ENCODE measurements at places on chromosomes 6 and 20.

GRCh38 chr6:38638941-38639497 is 710 bp downstream of the BTBD9 start:
- DNase-seq: peak; percentile 54

DNA sequence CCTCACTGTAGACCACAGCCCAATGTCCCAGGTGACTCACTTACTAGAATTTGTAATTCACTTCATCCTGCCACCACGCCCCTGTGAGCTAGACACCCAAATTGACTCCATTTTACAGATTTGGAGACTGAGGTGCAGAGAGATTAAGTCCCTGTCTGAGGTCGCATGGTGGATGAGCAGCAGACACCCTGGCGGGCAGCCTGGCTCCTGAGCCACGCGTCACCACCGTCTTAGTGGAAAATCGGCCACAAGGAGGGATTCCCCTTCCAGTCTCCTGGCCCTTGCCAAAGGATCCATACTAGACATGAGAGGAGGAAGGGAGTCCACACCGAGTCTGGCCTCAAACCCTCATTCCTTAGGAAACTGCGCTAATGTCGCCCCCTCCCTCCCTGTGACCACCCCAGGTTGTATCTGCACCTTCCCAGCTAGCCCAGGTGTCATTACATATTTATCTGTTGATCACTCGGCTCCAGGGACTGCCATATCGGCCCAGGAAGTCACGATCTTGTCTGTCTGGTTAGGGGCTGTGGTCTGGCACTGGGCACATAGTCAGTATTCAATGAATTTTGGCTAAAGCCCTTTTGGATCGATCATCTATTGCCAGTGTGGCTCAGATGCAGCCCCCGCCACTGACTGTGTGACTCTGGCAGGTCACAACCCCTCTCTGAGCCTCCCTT is 25.7 kb upstream of the PTGIS start:
- DNase-seq: no peak

GRCh38 chr6:76885861-76886301 is 577.4 kb downstream of the HTR1B start:
- DNase-seq: no peak

GRCh38 chr20:2403291-2404052 is 22.8 kb downstream of the TGM6 start:
- DNase-seq: no peak

- no peak for DNase-seq
Observed at GRCh38 chr6:83860359-83860755, 868 bp downstream of the CYB5R4 start.

DNA sequence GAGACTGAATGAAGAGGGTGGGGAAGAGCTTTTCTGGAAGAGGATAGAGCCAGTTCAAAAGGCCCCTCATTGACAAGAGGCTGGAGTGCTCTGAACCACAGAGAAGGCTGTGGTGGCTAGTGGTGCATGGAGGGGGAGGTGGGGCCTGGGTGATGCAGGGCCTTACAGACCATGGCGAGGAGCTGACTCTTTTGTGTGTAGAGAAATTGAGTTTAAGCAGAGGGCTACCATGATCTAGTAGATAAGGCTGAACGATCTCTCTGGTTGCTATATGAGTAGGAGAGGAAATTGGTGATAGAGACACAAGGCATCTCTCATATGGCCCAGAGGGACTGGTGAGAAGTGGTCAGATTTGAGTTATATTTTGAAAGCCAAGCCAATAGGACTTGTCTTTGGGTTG is 137.6 kb downstream of the UST start:
- no peak for DNase-seq

GRCh38 chr6:108437821-108438220 is 122.9 kb upstream of the FOXO3 start:
- DNase-seq: no peak

GRCh38 chr6:42047790-42048405 is 2.4 kb upstream of the TAF8 start:
- no peak for DNase-seq

DNA sequence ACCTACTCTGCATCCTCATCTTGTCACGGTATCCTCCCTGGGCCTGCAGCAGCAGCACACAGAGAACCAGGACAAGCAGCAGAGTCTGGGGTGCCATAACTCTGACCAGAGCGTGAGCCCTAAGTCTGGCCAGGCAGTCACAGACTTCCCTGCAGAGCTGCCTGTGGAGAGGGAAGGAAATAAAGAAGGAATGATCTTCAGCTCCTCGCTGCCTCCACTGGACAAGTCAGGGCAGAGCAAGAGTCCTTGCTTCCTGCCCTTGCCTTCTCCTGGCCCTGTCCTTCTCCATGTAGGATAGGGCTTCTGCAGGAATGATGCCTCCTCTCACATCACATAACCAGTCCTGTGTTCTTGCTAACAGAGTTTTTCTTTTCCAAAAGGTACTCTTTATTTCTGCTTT is 15.9 kb upstream of the WFDC11 start:
- DNase-seq: no peak

DNA sequence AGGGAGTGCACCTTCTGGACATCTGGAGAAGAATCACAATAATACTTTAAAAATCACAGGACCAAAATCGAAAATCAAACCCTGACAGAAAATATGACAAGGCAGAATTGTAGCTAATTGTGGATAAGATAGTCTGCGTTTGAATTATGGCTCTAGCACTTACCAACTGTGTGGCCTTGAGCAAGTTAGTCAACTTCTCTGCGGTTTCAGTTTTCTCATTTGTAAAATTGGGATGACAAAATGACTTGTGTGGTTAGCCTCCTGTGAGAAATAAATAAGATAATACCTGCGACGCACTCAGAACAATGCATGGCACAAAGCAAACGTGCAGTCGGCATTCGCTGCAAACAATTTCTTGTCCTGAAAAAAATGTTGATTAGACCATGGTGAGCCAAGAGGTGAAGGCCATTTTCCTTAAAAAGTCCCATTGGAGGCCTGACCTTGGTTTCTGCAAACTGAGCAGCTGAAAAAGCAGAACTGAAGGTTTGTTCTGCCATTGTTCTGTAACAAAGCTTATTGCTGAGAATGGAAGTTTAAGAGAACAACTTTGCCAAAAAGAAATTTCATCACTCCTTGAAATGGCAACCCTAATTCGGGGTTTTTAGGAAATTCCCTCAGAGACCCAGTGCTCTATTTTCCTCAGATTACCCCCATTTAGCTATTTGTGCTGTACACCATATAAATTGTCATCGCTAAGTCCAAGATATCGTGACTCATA is 266.3 kb downstream of the ERMARD start:
- DNase-seq: no peak

GRCh38 chr6:5215159-5215558 is 45.6 kb downstream of the LYRM4 start:
- no peak for DNase-seq

GRCh38 chr6:21847711-21848480 is 254.3 kb downstream of the SOX4 start:
- DNase-seq: no peak

- DNase-seq: no peak
Observed at GRCh38 chr6:107304421-107305025, 154.8 kb downstream of the PDSS2 start.

DNA sequence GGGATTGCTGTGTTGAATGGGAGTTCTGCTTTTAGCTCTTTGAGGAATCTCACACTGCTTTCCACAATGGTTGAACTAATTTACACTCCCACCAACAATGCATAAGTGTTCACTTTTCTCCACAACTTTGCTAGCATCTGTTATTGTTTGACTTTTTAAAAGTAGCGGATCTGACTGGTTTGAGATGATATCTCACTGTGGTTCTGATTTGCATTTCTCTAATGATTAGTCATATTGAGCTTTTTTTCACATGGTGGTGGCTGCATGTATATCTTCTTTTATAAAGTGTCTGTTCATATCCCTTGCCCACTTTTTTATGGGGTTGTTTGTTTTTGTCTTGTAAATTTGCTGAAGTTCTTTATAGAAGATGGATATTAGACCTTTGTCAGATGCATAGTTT is 588.3 kb upstream of the ADGRB3 start:
- DNase-seq: no peak

GRCh38 chr20:60491051-60491581 is 532.9 kb downstream of the CDH26 start:
- no peak for DNase-seq

- DNase-seq: no peak
Observed at GRCh38 chr6:155106456-155107115, 111.5 kb downstream of the TIAM2 start.

DNA sequence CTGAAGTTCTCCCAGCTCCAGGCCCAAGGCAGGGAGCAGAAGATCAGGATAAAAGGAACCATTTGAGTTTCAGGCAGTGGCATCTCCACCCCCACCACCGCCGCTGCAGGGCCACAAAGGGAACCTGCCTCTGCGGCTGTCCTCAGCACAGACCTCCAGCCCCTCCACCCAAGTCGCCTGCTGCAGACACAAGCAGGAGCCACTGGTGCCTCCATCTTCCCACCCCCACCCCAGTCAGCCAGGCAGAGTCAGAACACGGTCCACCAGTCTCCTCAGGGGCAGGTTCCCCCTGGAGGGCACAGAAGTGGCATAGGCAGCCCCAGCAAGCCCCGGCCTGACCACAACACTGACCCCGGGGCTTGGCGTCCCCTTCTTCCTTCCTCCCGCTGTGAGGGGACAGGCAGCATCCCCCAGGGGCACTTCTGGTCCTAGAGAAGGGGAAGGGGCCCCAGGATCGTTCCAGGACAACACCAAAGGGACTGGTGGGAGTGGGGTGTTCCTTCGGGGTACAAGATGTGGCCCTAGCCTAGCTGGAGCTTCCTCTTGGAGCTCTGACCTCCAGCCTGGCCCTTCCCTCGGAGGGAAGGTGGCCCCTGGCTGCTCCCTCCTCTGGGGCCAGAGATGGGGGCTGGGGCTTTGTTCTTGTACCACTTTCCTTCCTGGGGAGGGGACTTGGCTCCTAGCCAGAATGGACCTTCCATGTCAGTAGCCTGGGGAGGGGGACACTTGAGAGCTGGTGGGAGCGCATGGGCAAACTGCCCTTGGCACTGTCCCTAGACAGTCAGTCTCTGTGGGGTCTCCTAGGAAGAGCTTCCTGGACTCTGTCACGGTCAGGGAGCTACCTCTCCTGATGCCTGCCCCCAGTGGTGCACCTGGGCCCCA is 36.0 kb downstream of the YTHDF1 start:
- no peak for DNase-seq

- no peak for DNase-seq
Observed at GRCh38 chr6:6256886-6257285, 63.6 kb downstream of the F13A1 start.

- no peak for DNase-seq
Observed at GRCh38 chr6:22222469-22222868, 74.4 kb downstream of the PRL start.

- DNase-seq: no peak
Observed at GRCh38 chr20:43766917-43767316, 40.1 kb upstream of the GTSF1L start.

DNA sequence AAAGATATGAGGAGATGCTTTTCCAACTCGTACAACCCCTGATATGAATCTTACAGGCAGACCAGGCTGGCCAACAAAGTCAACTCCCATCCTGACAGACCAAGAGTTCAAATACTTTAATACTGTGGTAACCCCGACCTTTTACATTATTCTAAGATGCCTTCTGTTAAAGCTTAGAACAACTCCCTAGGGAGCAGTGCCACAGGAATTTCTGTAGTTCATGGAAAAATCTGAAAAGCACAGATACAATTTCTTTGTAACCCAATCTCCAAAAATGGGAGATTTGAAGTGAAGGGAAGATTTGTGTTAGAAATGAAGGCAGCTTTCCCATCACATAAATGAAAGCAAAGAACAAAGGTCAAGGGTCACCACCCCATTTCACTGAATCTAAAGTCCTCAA is 151.3 kb upstream of the BEND6 start:
- DNase-seq: no peak

DNA sequence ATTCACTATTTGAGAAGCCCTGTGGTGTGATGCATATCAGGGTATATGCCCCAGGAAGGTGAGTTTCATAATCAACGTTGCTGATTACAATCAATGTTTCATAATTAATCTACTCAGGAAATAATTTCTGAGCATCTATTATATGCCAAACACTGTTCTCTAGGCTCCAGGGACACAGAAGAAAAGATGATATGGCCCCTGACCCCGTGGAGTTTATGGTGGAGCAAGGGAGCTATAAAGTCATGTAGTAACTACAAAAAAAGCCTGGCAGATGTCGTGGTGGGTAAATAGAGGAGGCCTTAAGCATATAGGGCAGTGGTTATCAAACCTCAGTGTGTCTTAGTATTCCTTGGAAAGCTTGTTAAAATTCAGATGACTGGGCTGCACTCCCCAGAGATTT is 40.1 kb upstream of the BCAS1 start:
- DNase-seq: no peak

DNA sequence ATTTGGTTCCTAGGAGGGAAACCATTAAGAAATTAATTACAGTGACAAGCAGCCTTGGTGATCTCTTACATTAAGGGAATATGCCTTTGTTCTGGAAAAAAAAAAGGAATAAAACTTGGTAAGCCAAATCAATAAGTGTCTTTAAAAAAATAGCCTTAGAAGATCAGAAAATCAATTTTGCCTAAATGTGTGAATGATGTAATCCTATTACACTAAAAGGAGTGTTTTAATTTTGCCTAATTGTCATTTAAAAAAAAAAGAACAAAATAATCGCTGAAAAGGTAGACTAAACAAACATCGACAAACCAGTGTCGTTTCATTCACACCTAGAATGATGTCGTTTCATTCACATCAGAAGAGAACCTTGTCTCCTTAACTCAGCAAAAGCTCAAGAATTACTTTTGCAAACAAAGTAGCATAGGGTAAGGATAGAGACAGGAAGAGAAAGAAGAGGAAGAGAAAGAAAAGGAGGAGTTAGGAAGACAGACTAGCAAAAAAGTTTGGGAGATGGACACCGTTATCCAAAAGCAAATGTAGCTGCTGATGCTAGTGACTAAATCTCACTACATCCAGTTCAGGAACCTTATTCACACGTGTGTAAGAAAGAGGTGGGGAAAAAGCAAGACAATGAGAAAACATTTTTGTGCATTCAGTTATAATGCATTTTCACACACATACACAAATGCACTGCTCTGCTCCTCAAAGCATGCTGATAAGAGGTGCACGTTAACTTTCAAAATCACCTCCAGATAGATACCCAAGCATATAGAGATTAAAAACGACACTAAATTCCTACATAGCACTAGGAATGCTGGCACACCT is 60.6 kb downstream of the HIVEP2 start:
- DNase-seq: no peak

GRCh38 chr6:134097114-134097707 is 44.8 kb upstream of the SLC2A12 start:
- DNase-seq: peak; percentile 57

DNA sequence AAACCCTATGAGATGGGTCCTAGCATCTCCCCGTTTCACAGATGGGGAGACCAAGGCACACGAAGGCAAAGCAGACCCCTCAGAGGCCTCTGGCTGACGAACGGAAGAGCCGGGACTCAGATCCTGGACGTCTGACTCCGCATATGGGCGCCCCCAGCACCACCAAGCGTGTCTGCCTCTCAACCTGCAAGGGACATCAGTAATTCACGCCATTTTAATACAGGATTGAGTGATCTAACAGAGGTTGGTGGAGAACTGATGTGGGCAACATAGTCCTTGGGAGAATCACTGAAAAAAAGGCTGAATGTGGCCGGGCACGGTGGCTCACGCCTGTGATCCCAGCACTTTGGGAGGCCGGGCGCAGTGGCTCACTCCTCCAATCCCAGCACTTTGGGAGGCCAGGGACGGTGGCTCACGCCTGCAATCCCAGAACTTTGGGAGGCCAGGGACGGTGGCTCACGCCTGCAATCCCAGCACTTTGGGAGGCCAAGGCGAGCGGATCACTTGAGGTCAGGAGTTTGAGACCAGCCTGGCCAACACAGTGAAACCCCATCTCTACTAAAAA is 206.6 kb downstream of the DLL1 start:
- no peak for DNase-seq

- no peak for DNase-seq
Observed at GRCh38 chr6:88992741-88993552, 29.5 kb upstream of the RNGTT start.

Data from CD4-positive, alpha-beta T cell treated with Interleukin-6 at 100 ng/mL for 8 hours (primary cell).